NK-92 treated with Interleukin-12 subunit alpha and Interleukin-12 subunit beta, amount 100 ng/mL, for 24 hours (cell line): ENCODE measurements at places on chromosomes 11 and 22.
A peak's percentile ranks its signal among the peaks of the same experiment; 100 is the strongest.

DNA sequence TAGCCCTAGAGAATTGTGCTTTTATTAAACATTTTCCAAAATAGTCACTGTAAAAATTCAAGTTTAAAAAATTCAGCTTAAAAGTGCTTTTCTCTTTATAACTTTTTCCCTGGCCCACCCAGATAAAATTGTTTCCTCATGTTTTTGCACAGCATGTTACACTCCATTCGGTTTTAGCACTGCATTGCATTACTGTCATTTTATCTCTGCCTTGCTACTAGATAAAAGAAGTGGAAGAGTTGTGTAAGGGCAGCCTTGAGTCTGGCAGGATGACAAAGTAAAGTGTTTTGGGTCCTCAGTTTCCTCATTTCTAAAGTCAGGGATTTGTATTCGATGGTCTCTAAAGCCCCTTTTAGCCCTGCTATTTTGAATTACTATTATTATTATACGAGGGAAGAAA, 99.8 kb downstream of the ATM start:
- DNase-seq: no peak

DNA sequence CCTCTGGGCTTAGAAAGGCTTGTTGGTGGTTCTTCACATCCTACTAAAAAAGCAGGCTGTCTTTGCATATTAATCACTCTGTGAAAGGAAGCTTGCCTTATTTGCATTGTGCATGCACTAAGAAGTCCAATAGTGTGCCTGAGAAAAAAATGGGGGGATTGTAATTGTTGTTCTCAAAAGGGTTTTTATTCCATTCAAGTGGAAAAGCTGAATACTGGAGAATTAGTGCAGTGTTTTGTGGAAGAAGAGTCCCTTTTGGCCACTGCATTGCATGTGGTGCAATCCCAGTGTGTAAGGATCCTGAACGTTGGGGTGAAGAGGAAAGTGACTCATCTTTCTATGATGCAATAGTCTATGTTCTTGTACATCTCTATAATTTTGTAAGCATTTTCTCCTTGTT, 16.5 kb downstream of the NCAM1 start:
- DNase-seq: peak; percentile 26

DNA sequence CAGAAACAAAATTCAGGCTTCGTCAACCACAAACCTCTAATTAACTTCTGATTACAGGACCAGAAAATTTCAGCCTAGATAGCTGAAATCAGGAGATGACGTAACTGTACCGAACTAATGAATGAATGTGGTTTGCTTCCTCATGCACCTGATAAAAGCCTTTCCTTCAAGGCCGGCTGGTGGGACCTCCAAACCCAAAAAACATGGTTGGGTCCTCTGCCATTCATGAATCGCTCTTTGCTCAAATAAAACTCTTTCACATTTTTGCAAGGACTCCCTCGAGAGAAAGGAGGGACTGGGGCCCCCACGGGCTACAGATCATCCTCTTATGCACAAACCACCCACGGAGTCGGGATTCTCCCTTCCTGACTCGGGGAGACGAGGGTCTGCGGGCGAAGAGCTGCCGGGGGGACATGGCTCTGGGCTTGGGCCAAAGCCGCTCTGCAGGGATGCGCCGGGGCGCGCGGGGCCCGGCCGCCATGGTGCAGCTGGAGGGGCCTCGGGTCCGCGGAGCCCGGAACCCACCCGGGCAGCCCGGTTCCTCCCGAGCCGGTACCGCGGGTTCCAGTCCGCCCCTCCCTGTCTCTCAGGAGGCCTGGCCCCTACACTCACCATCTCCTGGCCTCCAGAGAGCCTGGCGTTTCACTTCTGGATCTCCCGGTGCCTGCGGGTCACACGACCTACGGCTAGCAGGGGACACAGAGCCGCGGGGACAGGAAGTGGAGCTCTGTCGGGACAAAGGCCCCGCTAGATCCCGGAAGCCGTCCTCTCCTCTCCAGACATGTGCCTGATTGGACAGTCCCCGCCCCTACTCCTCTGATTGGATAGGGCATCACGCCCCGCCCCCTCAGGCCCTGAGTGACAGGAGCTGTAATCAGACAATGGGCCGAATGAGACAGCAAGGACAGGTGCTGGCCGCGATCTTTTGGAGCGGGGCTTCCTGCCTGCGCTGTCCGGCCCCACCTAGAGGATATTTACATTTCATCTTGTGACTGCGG, at the start of gene ZNF195:
Gene ZNF195 (minus strand): TSS at position 721 of the 998 bp plus-strand sequence. CDS start 106 bp downstream, at position 615.
- peak; percentile 94 for DNase-seq

DNA sequence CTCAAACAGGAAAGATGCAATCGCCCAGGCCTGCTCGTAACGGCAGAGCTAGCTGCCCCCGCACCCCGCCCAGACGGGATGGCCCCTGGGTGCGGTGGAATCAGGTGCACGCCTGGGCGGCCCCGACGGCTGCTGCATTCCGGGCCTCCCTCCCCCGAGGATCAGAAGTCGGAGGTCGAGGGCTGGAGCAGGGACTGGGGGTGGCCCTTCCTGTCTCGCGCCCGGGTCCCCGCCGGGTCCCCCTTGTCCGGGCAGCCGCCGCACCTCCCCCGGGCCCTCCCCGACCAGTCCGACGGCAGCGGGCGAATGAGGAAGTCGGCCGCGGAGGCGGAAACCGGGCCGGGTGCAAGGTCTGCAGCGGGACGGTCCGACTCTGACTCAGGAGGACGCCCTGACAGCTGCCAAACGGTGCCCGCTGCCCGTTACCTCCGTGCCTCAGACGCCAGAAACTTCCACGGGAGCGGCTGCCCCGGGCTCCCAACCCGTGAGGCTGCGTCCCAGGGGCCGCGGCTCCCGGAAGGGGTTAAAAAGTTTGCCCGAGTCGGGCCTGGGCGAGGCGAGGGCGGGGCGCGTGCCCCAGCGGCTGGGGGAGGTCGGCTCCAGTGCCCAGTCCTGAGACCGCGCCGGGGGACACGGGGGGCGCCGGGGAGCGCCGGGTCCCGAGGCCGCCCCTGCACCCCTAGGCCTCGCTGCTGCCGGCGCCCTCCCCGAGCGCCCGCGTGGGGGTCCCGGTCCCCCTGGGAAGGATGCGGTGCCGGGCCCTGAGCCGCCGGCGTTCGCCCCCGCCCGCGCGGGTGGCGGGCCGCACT, 663 bp downstream of the MYH9 start:
- DNase-seq: peak; percentile 65

DNA sequence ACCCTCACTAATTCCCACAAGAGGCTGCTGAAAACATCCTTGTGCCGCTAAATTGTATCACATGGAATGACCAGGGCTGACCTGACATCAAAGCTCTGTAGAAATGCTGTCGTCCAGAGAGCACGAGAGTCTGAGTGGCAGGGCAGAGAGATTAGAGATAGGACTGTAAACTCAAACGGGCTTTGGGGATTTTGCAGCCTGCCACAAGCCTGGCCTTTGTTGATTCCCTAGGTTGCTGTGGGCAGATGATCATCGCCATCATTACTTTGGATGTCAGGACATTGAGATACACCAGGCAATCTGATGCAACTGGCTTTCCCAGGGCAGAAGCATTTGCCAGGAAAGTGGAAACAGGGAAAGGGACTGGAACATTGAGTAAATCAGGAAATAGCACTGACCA, 131.6 kb downstream of the ETS1 start:
- no peak for DNase-seq

GRCh38 chr11:123671534-123671933, 17.1 kb upstream of the SCN3B start:
- DNase-seq: no peak

DNA sequence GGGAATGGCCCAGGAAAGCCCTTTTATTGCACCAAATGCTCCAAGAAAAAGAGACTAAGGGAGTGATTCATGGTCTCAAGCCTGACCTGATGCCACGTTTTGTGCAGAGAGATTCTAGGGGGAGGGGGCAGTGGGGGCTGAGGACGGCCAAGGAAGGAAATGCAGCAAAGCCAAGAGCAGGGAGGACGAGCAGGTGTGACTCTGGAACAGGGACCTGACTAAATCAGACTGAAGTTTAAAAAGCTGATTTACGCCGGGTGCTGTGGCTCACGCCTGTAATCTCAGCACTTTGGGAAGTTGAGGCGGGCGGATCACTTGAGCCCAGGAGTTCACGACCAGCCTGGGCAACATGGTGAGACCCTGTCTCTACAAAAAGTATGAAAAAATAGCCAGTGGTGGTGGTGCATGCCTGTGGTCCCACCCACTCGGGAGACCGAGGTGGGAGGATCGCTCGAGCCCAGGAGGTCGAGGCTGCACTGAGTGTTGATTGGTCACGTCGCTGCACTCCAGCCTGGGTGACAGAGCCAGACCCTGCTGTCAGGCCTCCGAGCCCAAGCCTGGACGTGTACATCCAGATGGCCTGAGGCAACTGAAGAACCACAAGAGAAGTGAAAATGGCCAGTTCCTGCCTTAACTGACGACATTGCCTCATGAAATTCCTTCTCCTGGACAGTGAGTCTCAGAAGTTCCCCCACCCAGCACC, 10.8 kb upstream of the IFITM3 start:
- peak; percentile 59 for DNase-seq

DNA sequence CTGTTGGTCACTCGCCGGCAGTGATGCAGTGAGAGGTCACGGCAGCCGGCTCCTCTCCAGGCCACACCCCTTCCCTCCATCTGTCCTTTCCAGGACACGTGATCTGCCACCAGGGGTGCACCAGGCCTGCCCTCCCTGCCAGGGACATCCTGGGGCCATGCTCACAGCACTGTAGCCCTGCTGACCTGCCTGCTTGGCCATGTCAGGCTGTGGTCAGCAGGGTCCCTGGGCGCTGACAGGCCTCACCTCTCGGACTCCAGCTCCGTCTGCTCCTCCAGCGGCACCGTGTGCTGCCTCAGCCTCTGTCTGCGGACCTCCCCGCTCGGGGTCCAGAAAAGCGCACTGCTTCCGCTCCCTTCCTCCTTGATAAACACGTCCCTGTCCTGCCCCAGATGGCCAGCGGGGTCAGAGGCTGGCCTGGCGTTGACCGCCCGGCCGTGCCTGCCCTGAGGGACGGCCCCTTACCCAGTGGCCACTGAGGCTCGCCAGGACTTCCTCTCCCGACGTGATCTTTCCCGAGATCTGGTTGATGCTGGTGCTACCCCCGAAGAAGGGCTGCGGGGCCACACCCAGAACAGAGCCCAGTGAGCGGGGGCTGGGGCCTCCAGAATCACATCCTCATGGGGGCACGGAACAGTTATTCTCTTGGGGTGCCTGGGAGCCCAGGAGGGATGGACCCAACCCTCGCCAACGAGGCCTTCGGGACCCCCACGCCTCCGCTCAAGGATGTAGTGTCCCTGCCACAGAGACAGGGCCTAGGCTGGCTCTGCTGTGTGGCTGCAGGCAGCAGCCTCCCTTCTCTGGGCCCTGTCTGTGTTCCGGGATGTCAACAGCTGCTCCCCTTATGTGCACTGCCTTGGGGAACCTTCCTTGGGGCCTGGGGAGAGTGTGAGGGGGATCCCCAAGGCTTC, 36.3 kb upstream of the CARS1 start:
- no peak for DNase-seq

GRCh38 chr11:43723617-43724016, 43.1 kb downstream of the HSD17B12 start:
- no peak for DNase-seq

- no peak for DNase-seq
Observed at GRCh38 chr11:95521133-95521542, 268.4 kb downstream of the FAM76B start.

DNA sequence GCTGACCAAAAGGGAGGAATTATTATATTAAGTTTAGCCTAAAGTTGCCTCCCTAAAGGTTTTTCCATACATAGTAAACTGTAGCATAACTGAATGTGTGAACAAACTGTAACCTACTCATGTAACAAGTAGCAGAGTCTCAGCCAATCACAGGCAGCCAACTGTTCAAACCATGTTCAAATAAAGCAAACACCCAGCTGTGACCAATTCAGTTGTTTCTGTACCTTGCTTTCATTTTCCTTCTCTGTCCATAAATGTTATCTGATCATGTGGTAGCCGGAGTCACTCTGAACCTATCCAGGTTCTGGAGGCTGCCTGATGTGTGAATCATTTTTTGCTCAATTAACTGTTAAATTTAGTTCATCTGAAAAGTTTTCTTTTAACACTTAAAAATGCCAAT, 373.5 kb downstream of the GUCY1A2 start:
- DNase-seq: no peak

- no peak for DNase-seq
Observed at GRCh38 chr11:102662607-102663006, 37.5 kb upstream of the MMP20 start.

GRCh38 chr11:72293910-72294615, 50.1 kb upstream of the PHOX2A start:
- no peak for DNase-seq

- DNase-seq: no peak
Observed at GRCh38 chr22:42346722-42347121, 76.3 kb upstream of the TCF20 start.

GRCh38 chr11:32153747-32154146, 62.9 kb downstream of the RCN1 start:
- DNase-seq: no peak

GRCh38 chr11:3840004-3840869, 522 bp downstream of the RHOG start:
- peak; percentile 45 for DNase-seq

DNA sequence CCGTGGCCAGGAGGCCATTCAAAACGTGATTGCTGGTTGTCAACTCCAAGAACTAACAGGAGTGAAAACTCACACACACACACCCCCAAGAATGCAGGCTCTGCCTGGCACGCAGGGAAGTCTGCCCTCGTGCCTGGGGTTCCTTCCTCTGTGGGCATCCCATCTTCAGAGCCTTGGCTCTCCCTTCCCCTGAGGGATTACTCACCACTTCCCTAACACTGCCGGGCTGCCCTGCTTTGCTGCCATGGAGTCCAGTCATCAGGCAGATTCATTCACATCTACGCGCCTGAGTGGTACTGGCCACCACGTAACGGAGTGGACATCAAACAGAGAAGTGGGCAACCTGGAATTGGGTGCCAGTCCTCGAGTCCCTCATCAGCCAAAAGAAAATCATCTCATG, 120.7 kb upstream of the TMEM45B start:
- DNase-seq: no peak

DNA sequence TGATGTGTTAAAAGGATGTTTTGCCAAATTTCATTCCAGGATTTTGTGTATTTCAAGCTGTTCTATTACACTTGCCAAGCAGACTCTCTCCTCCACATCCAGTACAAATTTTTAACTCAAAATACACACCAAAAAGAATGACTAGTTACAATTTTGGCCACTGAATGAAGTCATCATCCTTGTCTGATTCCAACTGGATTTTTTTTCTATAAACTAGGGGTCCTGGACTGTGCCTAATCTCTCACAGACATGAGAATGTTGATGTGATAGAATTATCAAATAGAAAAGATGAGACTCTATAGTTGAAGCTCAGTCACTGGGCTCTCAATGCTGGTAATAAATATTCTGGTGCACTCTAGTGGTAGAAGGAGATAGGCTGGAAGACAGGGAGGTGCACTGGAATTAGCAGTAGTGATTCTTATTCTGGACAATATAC, 85.8 kb downstream of the FANCF start:
- no peak for DNase-seq

- DNase-seq: no peak
Observed at GRCh38 chr11:70707821-70708220, 309.5 kb downstream of the CTTN start.

- no peak for DNase-seq
Observed at GRCh38 chr11:61966734-61967115, 709 bp downstream of the FTH1 start.

DNA sequence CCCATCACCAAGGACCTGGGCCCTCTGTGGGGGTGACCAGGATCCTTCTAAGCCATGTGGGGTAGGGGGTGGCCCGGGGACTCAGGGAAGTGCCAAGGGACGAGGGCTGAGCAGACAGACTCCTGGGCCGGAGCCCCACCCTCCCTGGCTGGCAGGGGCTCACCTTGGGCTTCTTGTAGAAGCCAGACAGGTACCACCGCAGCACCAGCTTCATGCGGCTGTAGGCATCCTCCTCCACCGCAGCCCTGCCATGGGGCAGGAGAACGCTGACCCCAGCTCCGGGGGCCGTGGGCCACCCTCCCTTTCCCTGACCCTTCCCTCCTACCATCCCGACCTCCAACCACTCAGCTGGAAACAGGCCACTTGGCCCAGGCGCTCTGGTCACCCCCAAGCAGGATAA, 45.9 kb upstream of the CARS1 start:
- no peak for DNase-seq
